ENCODE measurements at places on chromosomes 1 and 21.
A peak's percentile ranks its signal among the peaks of the same experiment; 100 is the strongest.

DNA sequence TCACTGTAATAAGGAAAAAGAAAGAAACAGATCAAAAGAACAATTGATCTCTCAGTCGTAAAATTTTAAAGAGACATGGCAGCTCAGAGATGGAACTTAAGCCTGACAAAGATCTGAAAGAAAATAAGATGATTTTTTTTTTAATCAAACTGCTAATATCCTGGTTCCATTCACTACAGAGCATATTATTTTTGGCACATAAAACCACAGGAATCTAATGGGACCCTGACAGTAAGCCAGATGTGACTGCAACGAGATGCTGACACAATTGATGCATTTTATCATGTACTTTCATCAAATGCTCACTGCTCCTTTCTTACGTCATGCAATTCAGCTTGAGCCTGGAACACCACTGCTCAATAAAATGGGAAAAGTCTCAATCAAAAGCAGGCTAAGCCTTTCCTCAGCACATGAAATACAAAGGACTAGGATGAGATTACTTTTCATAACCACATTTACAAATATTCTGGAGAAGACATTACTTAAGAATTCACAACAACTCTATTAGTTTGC lies 16.6 kb downstream of the GPATCH2 start:
- H3K4me1 ChIP-seq: no peaks in the 10 kb centered on the region
- peaks cover 23% of the 10 kb centered on the region for H3K36me3 ChIP-seq
- no peak overlapping the region for H3K4me3 ChIP-seq

- H3K27ac ChIP-seq: no peak overlapping the region
- no peak overlapping the region for H3K4me3 ChIP-seq
- H3K36me3 ChIP-seq: no peaks in the 10 kb centered on the region
- no peaks in the 10 kb centered on the region for H3K27me3 ChIP-seq
- no peaks in the 10 kb centered on the region for H3K4me1 ChIP-seq
Observed at GRCh38 chr1:218967836-218968235, 205.8 kb upstream of the LYPLAL1 start.

DNA sequence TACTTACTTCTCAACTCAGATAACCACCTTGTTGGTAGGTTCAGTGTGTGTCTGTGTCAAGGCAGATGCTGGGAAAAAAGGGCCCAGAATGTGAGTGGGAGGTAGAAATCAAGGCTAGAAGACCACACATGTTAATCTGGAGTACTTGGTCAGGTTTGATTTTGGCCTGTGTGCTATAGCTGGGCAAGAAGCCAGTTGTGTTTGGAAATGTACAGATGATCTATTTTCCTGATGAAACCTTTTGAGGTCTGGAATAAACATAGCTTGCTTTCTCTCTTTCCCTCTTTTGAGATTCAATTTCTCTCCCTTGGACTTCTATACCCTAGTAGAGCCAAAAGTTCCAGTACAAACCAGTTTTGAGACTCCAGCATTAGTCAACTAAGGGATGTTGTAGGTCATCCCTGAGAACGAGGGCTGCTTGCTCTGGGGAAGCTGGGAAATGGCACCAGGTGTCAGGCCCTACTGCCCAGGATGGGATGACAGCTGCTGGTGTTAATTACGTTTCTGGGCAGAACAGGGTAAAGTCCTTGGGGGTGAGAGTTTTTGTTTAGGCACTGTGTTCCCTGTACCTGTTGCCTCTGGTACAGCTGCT lies 15.8 kb downstream of the MAPKAPK2 start:
- no peak overlapping the region for H3K27ac ChIP-seq
- no peaks in the 10 kb centered on the region for H3K27me3 ChIP-seq
- DNase-seq: no peak

DNA sequence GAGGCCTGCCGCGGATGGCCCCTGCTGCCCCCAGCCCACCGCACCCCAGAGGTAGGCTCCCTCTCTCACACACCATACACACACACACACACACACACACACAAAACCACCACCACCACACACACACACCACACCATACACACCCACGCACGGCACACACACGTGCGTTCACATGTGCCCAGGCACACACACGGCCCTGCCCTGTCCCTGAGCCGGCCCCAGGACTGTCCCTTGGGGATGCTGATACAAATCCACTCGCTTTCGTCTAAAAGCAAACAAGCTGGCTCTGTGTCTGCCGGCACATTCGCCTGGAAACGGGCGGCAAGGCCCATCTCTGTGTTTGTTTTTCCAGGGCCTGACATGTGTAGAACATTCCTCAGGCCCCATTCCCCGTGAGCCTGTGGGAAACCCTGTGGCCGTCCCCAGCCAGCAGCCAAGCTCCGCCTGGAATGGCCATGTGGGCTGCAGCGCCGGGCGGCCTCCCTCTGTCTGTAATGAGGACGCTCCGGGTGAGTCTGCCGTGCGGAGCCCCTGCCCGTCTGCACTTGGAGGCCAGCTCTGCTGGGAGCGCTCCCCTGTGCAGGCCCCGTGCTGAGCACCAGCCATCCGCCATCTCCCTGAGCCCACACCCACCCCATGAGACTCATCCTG lies 67.4 kb downstream of the DMRTB1 start:
- no peaks in the 10 kb centered on the region for H3K27me3 ChIP-seq
- H3K4me1 ChIP-seq: no peaks in the 10 kb centered on the region
- H3K36me3 ChIP-seq: no peaks in the 10 kb centered on the region
- H3K4me3 ChIP-seq: no peak overlapping the region
- DNase-seq: peak; percentile 51

- peaks cover 2% of the 10 kb centered on the region for H3K27me3 ChIP-seq
- H3K4me1 ChIP-seq: no peaks in the 10 kb centered on the region
- H3K4me3 ChIP-seq: no peak overlapping the region
- H3K36me3 ChIP-seq: no peaks in the 10 kb centered on the region
Observed at GRCh38 chr1:94106716-94107115, 14.2 kb downstream of the ABCA4 start.

DNA sequence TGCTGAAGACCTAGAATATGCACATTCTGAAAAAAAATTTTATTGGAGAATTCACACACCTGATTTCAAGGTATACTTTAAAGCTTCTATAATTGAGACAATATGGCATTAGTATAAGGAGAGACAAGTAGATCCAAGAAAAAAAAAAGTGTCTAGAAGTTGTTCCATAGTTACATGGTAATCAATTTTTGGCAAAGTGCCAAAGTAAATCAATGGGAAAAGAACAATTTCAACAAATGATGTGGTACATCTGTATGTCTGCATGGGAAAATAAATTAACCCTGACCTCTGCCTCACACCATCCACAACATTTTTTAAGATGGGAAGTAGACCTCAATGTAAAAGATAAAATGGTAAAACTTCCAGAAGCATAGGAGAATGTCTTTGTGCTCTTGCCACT lies 21.3 kb upstream of the BACH1 start:
- H3K4me1 ChIP-seq: no peaks in the 10 kb centered on the region
- no peaks in the 10 kb centered on the region for H3K36me3 ChIP-seq
- H3K27me3 ChIP-seq: no peaks in the 10 kb centered on the region
- no peak for DNase-seq
- no peak overlapping the region for H3K27ac ChIP-seq
- H3K4me3 ChIP-seq: no peak overlapping the region

DNA sequence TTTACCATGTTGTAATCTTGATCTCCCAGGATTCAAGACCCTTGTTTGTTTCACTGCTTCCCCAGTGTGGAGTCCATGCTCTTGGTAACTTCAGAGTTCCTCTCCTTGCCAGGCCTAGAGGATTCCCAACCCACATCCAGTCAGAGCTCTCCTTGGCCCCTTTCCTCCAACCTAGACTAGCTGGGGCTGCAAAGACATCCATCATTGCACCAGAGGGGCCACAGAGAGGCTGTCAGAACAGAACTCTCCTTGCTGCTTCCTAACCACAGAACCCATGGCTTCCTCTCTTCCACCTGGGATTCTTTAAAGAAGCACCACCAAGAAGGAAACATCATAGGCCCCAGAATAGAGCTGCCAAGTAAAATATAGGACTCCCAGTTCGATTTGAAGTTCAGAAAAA lies 81.0 kb downstream of the HMGB4 start:
- DNase-seq: no peak
- H3K27me3 ChIP-seq: no peaks in the 10 kb centered on the region
- H3K4me3 ChIP-seq: no peak overlapping the region
- no peaks in the 10 kb centered on the region for H3K36me3 ChIP-seq
- no peaks in the 10 kb centered on the region for H3K4me1 ChIP-seq
- H3K27ac ChIP-seq: no peak overlapping the region

All from tibial nerve (tissue), 4 donors.